ENCODE measurements at places on chromosomes 2 and 18.

GRCh38 chr2:130390460-130391057 lies 34.7 kb downstream of the PTPN18 start:
- DNase-seq = peak; percentile 30

DNA sequence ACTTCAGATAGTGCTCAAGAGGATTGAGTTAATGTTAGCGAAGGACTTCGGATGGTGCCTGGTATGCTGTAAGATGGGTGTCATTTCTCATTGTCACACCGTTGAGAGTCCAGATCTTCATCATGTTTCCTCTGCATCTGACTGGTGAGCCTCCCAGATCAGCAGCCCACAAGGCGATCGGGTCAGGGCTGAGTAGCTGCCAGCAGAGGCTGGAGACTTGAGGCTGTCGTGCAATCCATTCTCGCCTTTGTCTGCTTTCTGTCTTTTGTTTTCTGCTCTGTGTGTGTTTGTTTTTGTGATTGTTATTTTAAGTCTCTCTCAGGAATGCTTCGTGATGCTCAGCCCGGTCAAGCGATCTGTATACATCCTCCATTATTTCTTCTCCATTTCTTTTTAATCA lies 95.8 kb downstream of the TGOLN2 start:
- no peak for DNase-seq

DNA sequence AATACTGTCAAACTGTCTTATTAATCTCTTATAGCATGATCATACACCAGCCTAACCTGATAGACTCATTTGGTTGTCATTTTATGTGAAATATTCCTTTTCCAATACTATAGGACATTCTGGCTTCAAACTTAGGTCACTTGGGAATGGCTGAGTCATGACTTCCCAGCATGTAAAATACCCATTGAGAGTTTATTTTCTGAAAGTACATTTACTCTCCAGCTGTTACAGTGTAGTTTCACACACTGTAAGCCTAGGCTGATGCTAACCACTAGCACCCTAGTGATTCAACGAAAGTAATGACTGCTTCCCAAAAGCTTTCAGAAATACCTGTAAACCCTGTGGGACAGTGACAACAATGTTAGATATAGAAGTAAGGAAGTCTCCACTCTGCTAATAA lies 93.8 kb downstream of the FIGN start:
- DNase-seq = no peak

- no peak for DNase-seq
Measured at GRCh38 chr2:223090039-223090438, 38.0 kb downstream of the KCNE4 start.

GRCh38 chr2:236700703-236701102 lies 131.1 kb downstream of the ACKR3 start:
- no peak for DNase-seq

DNA sequence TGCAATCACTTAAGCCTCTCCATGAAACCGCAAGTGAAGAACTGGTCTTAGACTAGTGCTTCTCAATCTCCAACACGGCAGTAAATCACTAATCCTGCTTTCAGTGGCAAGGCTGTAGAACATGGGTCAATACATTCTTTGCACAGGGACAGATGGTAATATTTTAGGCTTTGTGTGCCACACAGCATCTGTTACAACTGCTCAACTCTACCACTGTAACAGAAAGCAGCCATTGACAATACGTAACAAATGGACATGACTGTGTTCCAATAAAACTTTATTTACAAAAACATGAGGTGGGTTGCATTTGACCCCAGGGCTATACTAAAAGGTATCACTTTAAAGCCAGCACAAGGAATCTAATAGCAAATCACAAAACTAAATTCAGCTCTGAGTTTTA lies 51.1 kb downstream of the RNF152 start:
- no peak for DNase-seq

DNA sequence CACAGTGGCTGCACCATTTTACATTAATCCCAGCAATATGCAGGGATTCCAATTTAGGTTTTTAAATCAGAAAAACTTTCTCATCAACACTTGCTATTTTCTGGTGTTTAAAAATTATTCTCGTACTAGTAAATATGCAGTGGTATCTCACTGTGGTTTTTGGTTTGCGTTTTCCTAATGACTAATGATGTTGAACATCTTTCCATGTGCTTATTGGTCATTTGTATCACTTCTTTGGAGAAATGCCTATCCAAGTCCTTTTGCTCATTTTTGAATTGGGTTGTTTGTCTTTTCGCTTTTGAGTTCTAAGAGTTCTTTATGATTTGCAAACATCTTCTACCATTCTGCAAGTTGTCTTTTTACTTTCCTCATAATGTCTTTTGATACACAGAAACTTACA lies 62.1 kb upstream of the TCF7L1 start:
- DNase-seq = no peak

GRCh38 chr2:46383784-46384456 lies 86.7 kb downstream of the EPAS1 start:
- DNase-seq = no peak

DNA sequence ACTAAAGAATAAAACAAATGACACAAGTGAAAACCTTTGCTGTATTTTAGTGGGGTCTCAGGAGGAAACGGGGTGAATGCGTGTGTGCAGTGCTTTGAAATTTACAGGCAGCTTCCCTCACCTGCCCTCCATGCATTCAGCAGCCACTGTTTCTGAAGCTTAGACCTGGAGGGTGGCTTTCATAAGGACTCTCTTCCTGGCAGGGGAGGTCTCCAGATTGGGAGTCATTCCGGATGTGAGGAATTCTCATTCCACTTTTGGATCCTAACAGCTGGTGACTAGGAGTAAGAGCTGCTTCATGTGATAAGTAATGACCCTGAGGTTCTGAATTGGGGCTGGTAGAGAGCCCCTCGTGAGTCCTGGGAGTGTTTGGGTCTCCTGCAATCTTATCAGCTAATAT lies 192.5 kb downstream of the SH3BP4 start:
- DNase-seq = no peak

- DNase-seq = no peak
Measured at GRCh38 chr2:143489145-143489544, 359.9 kb downstream of the ARHGAP15 start.

DNA sequence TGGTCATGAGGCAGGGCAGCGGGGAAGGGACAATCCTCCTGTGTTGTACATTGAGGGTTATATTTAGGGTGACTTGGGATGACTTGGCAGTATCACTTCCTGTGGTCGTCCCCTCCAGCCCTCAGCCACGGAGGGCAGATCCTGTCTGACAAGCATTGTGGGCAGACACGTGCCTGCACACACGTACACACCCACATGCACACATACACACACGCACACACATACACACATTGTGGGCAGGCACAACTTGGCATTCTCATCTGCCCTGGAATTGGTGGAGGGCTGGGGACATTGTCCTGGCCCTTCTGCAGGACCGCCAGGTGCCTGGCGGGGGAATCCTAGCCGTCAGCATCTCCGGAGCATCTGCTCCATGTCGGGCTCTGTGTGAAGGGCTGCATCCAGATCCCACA lies 47.6 kb downstream of the ODC1 start:
- no peak for DNase-seq

DNA sequence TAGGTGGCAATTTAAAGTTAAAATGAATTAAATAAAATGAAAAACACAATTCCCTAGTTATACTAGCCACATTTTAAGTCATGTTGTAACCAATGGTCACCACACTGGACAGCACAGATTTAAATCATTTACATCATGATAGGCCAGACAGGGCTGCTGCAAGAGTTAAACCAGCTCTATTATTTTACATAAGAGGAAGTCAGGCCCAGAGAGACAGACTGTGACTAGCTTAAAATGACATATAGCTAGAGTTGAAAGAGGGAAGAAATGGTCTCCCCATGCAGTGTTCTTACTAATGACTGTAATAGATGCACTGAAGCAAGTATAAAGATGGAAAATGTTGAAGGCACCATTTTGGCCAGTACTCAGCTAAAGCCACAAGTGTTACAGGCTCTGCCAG lies 69.6 kb downstream of the SLC66A3 start:
- DNase-seq = no peak

DNA sequence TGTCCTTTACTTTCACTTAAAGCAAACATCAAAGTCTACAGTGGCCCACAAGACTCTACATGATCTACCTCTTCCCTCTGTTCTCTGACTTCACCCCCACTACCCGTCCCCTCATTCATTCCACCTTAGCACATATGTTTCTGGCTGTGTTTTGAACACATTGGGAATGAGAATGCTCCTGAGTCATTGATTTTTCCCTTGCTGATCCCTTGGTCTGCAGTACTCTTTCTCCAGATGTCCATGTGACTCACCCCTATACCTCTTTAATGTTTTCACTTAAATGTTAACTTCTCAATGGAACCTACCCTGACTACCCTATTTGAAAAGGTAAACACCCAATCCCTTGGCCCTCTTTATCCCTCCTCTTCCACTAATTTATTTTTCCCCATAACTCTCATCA lies 30.7 kb upstream of the FRZB start:
- no peak for DNase-seq

DNA sequence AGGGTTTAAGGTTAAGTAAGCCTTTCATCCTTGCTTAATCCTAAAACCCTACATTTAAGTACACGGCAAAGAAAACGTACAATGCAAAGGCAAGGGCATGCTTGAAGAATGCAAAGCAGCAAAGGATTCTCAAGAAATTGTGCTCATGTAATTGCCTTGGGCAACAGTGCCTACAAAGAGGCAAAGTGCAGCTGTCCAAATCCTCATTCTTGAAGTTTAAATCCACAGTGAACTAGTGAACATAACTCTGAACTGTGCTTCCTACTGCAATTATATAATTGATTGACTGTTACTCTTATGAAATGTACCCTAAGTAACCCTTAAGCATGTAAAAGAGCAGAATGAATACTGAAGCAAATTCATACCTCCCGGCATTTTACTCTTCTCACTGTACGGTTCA lies 85.4 kb downstream of the MAP3K20 start:
- DNase-seq = peak; percentile 30

DNA sequence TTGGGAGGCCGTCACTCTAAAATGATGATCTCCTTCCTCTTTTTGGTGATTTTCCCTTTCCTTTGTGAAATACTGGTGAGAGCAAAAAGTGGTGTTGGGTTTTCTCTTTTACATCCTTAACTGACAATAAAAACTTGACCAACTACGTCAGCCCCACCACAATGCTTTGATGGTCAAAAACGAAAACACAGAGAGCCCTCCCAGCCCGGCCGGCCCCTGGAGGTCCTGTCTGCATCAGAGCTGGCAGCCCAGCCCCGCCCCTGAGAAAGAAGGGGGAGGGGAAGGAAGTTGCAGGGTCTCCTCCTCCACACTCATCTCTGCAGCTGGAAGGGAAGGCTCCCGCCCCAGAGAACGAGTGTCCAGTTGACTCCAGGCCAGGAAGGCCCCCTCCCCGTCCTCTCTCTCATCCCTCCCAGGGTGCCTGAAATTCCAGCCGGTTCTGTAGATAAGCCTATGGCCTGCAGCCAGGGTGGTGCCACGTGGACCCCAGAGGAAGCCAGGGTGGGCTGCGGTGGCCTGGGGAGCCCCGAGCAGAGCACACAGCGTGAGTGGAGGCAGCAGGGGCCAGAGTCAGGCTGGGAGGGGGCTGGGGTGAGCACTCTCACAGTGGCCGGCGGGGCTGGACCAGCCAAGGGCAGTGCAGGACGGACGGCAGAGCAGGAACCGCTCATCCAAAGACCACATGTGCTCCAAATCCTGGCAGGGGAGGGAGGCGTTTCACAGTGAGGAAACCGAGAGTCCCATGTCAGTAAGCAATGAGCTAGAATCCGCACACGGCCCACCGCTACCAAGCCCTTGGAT lies 19.8 kb downstream of the BIN1 start:
- peak; percentile 69 for DNase-seq

DNA sequence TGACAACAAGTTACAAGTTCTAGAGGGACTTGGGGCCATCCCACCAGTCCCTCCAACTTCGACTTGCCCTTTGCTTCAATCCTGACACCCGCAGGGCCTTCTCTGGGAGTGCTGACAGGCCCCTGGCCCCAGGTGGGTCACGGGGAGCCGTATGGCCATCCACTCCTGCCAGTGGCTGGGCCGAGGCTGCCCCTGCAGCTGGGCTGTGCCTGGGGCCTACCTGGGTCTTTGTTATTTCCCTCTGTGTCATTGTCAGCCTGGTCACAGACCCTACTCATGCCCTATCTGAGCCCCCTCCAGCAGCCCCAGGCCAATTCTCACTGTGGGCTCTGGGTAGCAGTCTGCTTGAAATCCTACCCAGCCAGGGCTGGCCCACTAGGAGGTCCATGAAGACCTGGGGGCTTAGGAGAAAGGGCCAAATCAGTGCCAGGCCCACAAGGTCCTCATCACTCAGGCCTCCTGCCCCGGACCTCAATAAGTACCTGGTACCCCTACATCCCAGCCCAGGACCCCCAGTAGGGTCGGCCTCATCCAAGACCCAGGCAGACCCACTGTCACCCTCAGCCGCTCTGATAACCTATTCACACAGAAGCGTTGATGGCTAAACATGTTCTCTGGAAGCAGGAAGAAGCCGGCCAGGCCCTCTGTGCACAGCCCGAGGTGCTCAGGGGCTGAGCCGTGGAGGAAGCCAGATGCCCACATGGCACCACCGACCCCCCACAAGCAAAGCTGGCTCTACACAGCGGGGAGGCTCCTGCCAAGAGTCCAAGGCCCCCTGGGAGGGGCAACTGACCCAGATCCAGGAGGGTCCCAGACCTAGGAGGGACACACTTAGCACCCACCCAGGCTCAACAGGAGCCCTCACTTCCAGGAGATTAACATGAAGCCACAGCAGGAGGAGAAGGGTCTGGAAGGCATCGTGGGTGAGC lies 57.7 kb downstream of the BIN1 start:
- no peak for DNase-seq

- DNase-seq = peak; percentile 67
Measured at GRCh38 chr2:119431976-119432850, 559 bp downstream of the TMEM37 start.

DNA sequence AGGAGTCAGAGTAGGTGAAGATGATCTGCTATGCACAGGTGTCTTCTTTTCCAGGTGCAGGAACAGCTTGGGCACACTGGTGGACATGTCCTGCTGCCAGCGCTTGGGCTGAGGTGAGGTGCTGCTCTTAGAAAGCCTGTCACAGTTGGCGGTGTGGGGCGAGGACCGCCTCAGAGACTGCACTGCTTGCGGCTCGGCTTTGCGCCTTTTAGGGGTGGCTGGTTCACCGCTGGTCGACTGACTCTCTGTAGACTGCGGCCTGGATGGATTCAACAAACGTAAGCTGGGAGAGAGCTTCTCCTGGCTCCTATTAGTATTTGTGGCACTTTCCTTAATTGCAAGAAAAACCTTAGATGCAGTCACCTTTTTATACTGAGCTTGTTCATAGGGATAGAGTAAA lies 1.7 kb downstream of the MSL3B start:
- no peak for DNase-seq

GRCh38 chr2:134454426-134454825 lies 200.6 kb downstream of the MGAT5 start:
- DNase-seq = no peak

DNA sequence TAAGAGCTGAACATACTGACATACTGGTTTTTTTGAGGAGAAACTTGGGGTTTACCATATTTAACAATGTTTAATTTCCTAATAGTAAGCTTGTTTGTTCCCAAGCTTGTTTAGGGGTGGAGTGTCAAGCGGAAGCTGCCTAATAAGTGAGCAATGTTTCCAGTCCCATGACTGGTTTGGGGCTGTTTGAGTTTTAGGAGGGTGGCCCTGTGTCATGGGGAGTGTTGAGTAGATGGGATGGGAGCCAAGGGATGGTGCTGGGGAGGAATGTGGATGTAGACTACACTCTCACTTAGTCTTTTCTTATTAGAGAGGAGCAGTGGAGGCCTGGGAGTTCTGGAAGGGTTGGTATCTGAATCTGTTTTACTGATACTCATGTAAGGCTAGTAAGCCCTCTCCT lies 128.5 kb downstream of the TANC1 start:
- no peak for DNase-seq

- no peak for DNase-seq
Measured at GRCh38 chr2:9712263-9712662, 81.5 kb upstream of the YWHAQ start.

- no peak for DNase-seq
Measured at GRCh38 chr2:119319593-119319992, 47.0 kb downstream of the C2orf76 start.
